Endodermal cell (in vitro differentiated cells): ENCODE measurements at places on chromosomes 7 and 10. TPM values are rescaled to one million over a fixed set of nuclear protein-coding genes. Genes with fewer than 3 reads are reported as not detected.

DNA sequence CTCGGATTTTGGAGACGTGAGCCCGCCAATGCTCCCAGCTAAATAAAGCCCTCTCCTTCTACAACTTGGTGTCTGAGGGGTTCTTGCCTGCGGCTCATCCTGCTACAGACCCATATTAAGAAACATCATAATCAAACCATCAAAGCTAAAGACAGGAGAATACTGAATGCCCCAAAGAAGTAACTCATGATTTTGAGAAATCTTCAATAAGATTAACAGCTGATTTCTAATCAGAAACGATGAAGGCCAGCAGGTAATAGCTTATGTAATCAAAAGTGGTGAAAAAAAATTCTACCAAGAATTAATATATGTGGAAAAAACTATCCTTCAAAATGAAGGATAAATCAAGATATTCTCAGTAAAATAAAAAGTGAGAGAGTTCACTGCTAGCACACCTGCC, 130.3 kb downstream of the DNAJC1 start:
- H3K4me1 ChIP-seq: no peaks in the 10 kb centered on the region
- H3K27me3 ChIP-seq: no peaks in the 10 kb centered on the region
- no peak for DNase-seq
- H3K36me3 ChIP-seq: peaks cover 12% of the 10 kb centered on the region
- H3K4me3 ChIP-seq: no peak overlapping the region

DNA sequence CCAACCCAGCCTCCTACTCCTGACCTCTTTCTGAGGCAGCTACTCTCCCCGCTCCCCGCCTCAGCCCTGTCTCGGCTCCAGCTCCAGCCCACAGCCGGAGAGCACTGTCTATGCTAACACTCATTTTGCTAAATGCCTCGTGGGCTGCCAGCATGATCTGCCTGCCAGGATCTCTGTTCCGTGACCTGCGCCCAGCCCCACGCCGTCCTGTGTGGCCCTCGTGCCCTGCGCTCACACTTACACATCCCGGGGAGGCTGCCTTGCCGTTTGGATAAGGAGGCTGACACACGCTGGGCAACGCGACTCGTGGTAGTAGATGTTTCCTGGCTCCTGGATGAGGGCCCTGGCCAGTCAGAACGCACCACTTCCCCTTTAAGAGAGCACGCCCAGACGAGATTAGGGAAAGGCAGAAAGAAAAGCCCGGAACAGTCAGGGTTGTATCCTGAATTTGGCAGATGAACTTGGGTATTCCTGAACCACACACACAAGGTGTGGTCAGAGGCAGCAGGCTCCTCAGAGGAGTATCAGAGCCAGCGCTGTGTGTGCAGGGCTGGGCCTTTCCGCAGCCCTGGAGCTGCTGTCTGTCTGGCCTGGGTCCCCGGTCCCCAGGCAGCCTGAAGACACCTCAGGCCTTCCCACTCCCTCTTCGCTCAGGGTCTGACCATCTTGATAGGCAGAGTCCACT, 97.7 kb upstream of the EFCAB10 start:
- no peaks in the 10 kb centered on the region for H3K27me3 ChIP-seq
- no peak overlapping the region for H3K27ac ChIP-seq
- peaks cover 18% of the 10 kb centered on the region for H3K4me1 ChIP-seq

DNA sequence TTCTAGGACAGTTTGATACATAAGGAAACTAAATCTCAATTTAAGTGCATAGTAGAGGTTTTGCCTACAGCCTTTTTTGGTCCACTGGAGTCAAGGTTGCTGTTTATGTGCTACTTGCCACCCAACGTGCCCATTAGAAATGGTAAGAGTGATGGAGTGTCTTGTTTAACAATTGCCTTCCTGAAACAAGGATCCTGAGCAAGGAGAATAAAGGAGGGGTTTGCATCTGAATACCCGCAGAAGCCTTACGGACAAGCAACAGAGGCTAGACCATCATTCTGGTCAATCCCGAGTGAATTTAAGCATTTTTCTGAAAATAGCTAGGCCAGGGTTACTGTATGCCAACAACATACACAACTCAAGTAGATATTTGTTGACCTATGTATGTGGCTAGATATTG, 63.6 kb downstream of the MARCHF5 start:
- no peak for DNase-seq
- no peak overlapping the region for H3K27ac ChIP-seq
- no peak overlapping the region for H3K4me3 ChIP-seq
- H3K4me1 ChIP-seq: peaks cover 12% of the 10 kb centered on the region
- peaks cover 13% of the 10 kb centered on the region for H3K36me3 ChIP-seq

DNA sequence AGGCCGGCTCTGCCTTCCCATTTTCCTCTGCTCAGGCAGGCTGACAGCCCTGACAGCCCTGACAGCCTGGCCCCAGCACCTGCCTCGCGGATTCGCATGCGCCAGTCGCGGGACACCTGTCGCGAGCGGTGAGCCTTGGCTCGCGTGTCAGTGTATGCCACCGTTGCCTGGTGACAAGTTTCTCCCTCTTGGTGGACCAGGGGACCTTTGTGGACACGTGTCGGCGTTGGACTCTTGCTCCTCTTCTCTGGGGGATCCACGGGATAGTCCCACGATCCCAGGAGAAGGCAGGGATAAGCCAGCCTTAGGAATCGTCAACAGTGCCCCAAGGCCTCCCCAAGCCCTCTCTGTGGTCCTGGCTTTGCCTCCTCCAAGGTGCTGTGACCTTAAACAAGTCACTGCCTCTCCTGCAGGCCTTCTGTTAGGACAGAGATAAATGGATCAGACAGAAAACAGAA, 18.1 kb upstream of the ZNF273 start:
- no peak overlapping the region for H3K4me3 ChIP-seq
- peaks cover 60% of the 10 kb centered on the region for H3K27me3 ChIP-seq
- H3K4me1 ChIP-seq: no peaks in the 10 kb centered on the region

Gene GHRHR
- total RNA-seq: not detected in 3 replicates

Gene ARHGAP21
- total RNA-seq: 59.6 and 69.7 TPM in 2 replicates

GRCh38 chr7:131381069-131381838, 53.6 kb downstream of the MKLN1 start:
- H3K27me3 ChIP-seq: no peaks in the 10 kb centered on the region
- no peak for DNase-seq
- H3K4me1 ChIP-seq: peaks cover 2% of the 10 kb centered on the region
- H3K4me3 ChIP-seq: no peak overlapping the region

DNA sequence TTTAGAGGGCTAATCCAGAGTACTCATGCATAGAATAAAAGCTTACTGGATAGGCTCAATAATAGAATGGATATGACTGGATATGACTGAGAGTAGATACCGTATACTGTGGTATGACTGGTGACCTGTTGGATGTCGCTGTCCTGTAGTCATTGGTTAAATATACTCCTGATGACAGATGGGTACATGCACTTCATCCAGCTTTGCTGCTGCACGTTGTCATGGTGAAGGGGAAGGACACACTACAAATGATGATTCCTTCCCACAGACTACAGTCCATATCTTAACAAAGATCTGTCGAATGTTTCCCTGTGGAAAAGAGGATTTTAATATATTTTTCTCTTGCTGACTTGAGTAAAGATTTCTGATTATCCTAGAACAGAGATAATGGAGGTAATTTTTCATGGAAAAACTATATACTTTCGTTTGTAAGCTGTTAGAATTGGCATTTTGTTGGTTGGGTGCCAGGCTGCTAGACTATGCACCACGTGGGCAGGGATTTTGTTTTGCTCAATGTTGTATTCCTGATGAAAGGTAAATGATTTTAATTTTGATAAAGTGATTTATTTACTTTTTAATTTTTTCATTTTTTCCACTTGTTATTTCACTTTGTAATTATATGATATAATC, 97.3 kb downstream of the PPP1R9A start:
- no peak overlapping the region for H3K4me3 ChIP-seq
- H3K27me3 ChIP-seq: no peaks in the 10 kb centered on the region
- no peak for DNase-seq
- H3K27ac ChIP-seq: no peak overlapping the region
- H3K4me1 ChIP-seq: no peaks in the 10 kb centered on the region

- no peak for DNase-seq
- no peak overlapping the region for H3K4me3 ChIP-seq
These were observed 113.4 kb upstream of the NPSR1 start for GRCh38 chr7:34544621-34545020.

- H3K27ac ChIP-seq: peak overlapping the region; percentile 18
- no peak overlapping the region for H3K4me3 ChIP-seq
- no peaks in the 10 kb centered on the region for H3K4me1 ChIP-seq
- H3K36me3 ChIP-seq: no peaks in the 10 kb centered on the region
- H3K27me3 ChIP-seq: peaks cover 5% of the 10 kb centered on the region
- DNase-seq: no peak
These were observed 57.5 kb upstream of the CREB5 start for GRCh38 chr7:28354601-28355402.
